ENCODE measurements at places on chromosomes 3 and 15.

DNA sequence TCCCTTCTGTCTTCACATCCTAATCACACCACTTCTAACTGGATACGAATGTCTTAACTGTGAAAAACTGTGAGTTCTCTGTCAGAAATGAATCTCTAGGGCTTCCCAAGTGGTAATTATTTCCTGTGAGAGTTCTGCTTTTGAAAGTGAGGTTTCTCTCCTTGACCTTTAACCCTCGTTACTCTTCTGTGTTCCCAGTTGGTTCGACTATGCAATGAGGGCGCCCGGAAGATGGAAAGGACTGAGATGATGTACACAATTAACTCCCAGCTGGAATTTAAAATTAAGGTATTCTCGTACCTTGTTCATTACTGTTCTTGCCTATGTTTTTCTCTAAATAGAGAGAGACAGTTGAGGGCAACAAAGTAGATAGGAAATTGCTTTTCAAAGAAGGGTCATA, 96.5 kb downstream of the ARHGEF26 start:
- DNase-seq: no peak

DNA sequence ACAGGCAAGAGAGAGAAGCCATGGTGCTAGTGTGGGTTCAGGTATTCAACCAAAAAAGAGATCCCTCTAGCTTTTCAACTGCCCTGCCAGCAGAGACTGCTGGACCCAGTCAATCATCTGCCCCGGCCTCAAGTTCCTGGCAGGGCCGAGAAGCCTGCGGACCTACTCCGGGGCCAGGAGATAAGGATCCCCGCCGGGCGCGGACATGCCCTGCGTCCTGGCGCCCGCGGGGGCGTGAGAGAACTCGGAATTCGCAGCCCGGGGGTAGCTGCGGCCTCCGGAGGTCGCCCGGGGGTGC, 821 bp upstream of the MAGI1 start:
- DNase-seq: no peak

DNA sequence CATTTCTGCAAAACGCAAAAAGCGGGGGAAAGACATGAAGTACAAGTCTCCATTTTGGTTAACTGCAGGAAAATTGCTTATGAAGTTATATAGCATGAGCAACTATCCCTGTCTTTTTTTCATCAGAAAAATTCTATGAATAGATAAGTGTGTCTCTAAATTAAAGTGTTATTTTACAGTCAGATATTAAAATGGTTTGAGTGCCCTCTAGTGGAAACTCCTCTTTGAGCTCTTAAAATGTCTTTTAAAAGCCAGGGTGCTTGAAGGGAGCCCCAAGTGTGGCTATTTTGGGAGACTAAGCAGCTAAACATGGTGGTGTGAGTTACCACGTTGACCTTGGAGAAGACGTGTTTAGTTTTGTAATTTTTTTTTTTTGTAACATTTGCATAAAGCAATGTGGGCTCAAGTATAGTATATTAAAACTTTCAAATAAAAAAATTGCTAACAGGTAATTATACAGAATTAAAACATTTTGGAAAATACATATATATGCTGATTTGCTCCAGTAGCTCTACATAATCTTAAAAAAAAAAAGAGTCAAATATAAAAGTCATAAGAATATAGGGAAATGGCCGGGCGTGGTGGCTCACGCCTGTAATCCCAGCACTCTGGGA, 77.2 kb downstream of the PPP2R3A start:
- no peak for DNase-seq

DNA sequence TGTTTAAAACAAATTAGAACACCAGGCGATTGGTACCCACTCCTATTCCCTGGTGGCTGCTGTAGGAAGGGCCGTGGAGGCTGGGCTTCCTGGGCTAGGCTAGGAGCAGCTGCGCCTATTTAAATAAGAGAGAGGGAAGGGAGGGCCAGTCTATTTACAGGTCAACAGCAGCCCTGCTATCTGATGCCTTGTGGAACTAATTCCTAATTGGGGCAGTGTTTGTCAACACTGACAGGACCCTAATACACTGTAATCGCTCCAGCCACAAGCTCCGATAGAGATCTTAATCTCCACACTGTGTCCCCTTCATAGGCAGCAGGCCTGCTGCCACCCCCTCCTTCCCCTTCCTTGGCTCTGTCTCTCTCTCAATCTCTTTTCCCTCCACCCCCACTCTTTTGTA, 116.9 kb upstream of the SOX14 start:
- no peak for DNase-seq

Data from cerebellar nuclear complex (tissue), 1 donor.